HT1080 (cell line): ENCODE measurements at places on chromosomes 13 and 19. TPM values are rescaled to one million over a fixed set of nuclear protein-coding genes. Genes with fewer than 3 reads are reported as not detected.

The EFNA2 gene
- total RNA-seq: 0.45 TPM in 1 of 2 replicates, not detected in the other

- DNase-seq: no peak
Observed at GRCh38 chr13:25973576-25973975, 78.2 kb downstream of the SHISA2 start.

- no peak for DNase-seq
Observed at GRCh38 chr13:111939666-111940278, 127.2 kb upstream of the SOX1 start.

- no peak for DNase-seq
Observed at GRCh38 chr19:27833031-27833430, 1379.9 kb downstream of the UQCRFS1 start.

DNA sequence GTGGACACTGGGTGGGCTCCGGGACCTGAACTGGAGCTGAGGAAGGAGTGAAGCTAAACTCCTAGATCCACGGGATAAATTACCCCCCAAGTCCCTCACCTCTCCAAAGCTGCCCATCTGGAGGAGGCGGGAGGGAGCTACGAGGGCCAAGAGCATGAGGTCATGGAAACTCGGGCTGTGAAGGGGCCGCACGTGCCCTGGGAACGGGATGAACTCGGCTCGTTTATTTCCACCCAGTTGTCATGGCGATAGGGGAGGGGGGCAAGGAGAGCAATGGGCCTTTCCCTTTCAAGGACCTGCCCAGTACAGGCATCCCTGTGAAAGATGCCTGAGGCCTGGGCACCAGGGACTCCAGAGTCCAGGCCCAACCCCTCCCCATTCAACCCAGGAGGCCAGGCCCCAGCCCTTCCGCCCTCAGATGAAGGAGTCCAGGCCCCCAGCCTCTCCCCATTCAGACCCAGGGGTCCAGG lies 3.8 kb downstream of the PPP1R12C start:
- DNase-seq: peak; percentile 39

DNA sequence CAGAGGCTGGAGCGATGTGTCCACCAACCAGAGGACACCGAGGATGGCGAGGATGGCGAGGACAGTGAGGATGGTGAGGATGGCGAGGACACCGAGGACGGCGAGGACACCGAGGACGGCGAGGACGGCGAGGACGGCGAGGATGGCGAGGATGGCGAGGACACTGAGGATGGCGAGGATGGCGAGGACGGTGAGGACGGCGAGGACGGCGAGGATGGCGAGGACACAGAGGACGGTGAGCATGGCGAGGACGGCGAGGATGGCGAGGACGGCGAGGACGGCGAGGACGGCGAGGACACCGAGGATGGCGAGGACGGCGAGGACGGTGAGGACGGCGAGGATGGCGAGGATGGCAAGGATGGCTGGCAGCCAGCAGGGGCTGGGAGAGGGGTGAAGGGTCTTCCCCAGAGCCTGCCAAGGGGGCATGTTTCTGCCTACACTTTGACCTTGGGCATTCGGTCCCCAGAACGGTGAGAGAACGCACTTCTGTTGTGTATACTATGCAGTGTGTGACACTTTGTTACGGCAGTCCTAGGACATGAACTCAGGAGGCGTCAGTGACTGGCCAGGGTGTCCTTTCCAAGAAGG lies 44.4 kb upstream of the ATP11A start:
- DNase-seq: no peak
